ENCODE measurements at places on chromosomes 11 and 22. TPM values are rescaled to one million over a fixed set of nuclear protein-coding genes. Genes with fewer than 3 reads are reported as not detected.

DNA sequence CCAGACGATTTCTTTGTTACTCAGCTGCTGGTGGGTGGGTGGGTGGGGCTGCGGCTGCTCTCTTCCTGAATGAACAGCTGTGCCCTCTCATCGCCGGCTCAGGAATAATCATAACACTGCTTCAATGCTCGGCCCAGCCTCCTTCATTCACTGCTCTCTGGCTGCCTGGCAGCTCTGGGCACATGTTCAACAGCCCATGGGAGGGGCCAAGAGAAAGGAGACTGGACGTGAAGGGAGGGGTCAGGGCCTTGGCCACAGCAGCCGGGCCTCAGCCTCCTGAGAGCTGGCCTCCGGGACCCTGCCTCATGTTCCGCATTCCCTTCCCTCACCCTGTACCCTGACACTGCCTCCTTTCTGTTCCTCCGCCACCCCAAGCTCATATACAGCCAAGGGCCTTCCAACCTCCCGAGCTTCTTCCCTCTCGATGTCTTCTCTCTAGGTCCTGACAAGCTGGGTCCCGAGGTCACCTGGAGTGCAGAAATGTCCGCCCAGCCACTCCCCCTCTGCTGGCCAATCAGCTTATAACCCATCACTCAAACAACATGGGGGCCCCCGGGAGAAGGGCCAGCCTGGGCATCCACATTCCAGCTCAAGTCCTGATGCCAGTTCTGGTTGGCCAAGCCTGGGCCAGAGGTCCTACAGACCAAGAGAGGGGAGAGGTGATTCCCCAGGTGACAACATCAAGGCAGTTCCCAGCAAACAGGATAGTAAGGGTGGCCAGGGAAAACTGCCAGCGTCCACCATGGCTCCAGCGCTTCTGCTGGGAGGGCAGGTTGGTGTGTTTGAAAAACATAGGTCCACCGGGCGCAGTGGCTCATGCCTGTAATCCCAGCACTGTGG is 3.2 kb upstream of the CSDC2 start:
- no peak for DNase-seq

DNA sequence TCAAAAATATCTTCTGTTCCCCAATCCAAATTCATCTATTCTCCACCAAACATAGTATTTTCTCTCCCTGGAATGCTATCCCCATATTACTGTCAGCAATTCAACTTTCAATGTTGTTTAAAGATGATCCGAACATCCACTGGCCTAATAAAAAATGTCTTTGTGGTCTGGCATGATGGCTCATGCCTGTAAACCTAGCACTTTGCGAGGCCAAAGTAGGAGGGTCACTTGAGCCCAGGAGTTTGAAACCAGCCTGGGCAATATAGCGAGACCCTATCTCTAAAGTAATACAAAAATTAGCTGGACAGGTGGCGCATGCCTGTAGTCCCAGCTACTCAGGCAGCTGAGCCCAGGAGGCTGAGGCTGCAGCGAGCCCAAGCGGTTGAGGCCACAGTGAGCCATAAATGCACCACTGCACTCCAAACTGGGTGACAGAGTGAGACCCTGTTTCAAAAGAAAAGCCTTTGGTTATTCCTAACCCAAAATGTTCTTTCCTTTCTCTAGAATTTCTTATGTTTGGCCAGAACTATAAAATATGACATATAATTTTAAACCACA is 29.8 kb downstream of the SIK3 start:
- DNase-seq = no peak

- no peak for DNase-seq
These were observed 9.4 kb upstream of the RNF185 start for GRCh38 chr22:31150615-31151014.

- DNase-seq = no peak
These were observed 10.2 kb downstream of the SMTN start for GRCh38 chr22:31091106-31091975.

DNA sequence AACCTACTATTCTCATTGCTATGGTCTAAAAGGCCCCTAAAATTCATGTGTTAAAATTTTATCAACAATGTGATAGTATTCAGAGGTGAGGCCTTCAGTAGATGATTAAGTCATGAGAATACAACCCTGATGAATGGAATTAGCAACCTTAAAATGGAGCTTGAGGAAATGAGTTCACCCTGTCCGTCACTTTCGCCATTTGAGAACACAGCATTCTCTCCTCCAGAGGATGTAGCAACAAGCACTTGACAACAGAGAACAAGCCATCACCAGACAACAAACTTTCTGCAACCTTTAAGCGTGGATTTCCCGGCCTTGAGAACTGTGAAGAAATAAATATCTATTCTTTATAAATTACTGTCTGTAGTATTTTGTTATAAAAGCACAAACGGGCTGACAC is 197.0 kb downstream of the SBF2 start:
- DNase-seq = no peak

GRCh38 chr11:88359541-88359940 is 22.0 kb upstream of the CTSC start:
- DNase-seq = no peak

DNA sequence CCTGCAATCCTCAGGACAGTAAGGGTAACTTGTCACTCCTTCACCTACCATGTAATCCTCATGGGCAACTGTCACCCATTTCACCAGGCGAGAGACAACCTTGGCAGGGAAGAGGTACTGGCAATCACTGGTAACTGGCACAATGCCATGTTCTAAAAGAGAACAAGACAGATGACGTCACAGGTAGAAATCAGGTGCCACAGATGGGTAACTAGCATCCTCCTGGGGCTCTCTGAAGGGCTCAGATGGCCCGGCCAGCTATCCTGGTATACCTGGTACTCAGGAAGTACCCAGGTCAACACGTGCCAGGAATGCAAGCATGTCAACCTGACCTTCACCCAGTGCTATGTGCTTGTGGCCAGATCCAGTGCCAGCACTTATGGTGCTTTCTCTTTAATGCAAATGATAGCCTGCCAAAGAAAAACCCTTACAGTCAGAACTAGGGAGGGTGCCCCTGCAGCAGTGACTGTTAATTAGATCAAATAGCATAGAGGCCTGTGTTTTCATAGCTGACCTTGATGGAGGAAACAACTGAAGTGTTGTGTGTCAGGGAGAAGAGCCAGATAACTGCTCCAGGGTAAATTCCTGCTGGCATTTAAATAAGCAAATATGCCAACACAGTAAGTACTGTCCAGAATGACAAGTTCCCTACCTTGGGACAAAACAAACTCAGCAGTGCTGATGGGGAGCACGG is 36.2 kb downstream of the THOC5 start:
- no peak for DNase-seq

GRCh38 chr11:116888024-116888423 is 50.6 kb upstream of the APOA1 start:
- no peak for DNase-seq

DNA sequence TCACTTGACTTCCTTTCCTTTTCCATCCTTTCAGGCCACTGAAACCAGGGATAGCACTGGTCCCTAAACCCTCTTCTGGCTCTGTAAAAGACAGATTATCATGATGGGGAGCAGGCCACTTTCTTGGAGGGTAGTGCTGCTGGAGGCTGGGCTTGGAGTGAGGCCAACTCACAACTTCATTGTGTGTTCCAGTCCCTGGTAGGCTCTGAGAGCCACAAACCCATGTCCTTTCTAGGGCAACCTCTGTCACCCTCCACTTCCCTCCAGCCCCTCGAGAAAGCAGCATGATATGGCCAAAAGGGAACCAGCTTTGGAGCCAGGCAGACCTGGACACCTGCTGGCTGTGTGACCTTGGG is 2.3 kb downstream of the TKFC start:
- no peak for DNase-seq

- DNase-seq = no peak
These were observed 505 bp downstream of the NUDT22 start for GRCh38 chr11:64226507-64227051.

Gene TIMM8B
- 105 TPM for total RNA-seq

Gene DEPDC7
- total RNA-seq = 3.2 TPM

Gene POU2F3
- 0.19 TPM for total RNA-seq

Gene TLCD5
- total RNA-seq = 1.1 TPM

Gene CATSPER1
- total RNA-seq = 0.14 TPM
